Stimulated activated CD8-positive, alpha-beta memory T cell treated with anti-CD3 and anti-CD28 coated beads, Interleukin-7, amount 100 ng/mL, for 4 hours (primary cell): ENCODE measurements at places on chromosomes 7 and 10.

DNA sequence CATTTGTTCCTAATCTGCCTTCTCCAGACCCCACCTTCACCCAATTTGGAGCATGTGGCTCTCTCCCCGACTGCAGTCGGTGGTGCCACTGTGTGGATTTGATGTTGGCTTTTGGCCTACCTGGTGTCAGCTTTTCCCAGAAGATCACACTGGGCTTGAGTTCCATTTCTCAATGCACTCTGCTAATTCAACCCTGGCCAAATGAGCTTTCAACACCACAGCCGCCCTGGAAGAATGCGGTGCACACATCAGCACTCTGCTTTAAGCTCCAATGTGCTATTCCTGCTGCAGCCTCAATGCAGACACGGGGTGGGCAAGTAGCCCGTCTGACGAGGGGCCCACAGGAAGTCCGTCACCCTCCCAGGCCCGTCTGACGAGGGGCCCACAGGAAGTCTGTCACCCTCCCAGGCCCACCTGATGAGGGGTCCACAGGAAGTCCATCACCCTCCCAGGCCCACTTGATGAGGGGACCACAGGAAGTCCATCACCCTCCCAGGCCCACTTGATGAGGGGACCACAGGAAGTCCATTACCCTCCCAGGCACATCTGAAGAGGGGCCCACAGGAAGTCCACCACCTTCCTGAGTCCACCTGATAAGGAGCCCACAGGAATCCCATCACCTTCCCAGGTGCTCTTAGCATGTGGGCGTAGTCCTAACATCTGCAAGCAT lies 64.4 kb downstream of the ASB13 start:
- DNase-seq, result no peak

GRCh38 chr10:124619195-124619594 lies 125.0 kb downstream of the FAM53B start:
- no peak for DNase-seq

DNA sequence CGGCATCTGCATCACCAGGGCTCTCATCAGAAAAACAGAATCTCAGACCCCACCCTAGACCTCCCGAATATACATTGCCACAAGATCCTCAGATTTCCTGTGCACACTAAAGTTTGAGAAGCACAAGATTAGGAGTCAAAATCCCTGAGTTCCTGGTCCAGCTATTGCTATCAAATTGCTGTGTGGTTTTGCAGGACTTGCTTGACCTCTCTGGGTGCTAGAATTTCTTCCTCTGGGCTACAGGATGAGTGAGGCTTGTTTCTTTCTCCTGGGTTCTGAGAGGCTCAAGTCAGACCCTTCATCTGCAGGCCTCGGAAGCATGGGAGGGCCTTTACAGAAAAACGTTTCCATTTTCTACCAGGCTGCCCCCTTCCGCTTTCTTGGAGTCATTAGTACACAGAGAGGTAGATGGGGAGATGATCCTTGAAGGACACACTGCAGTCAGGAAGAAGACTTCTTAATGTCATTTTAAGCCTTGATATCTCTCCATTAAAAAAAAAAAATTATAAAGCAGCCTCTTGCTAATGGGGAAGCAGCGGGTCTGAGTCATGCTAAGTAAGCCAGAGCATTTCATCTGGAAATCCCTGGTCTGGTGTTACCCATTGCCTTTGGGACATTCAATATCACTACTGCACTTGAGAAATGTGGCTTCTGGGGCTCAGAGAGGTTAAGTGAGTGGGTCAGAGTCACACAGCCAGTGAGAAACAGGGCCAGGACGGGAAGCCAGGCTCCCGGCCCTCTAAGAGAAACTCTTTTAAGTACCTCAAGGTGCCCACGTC lies 173.5 kb downstream of the KCNMA1 start:
- no peak for DNase-seq

DNA sequence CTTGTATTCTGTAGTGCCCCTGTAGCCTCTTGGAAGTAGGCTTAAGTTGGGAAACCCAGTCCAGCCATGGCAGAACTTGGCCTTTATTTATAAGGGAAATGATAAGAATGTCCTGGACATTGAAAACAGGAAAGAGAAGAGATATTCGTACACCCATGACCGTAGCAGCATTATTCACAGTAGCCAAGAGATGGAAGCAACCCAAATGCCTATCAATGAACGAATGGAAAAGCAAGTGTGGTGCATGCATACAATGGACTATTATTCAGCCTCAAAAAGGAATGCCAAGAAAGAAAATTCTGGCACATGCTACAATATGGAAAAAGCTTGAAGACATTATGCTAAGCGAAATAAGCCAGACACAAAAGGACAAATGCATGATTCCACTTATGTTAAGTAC lies 315.3 kb downstream of the CXCL12 start:
- no peak for DNase-seq

DNA sequence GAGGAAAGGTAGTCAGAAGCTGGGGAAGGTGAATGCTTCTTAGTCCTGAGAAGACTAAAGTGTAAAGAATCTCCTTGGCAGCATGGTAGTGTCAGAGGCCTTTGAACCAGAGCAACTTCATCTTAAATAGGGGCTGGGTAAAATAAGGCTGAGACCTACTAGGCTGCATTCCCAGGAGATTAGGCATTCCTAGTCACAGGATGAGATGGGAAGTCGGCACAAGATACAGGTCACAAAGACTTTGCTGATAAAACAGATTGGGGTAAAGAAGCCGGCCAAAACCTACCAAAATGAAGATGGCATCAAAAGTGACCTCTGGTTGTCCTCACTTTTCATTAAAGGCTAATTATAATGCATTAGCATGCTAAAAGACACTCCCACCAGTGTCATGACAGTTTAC lies 351.6 kb downstream of the LRRTM3 start:
- no peak for DNase-seq
